ENCODE measurements at places on chromosomes 3 and 15.

DNA sequence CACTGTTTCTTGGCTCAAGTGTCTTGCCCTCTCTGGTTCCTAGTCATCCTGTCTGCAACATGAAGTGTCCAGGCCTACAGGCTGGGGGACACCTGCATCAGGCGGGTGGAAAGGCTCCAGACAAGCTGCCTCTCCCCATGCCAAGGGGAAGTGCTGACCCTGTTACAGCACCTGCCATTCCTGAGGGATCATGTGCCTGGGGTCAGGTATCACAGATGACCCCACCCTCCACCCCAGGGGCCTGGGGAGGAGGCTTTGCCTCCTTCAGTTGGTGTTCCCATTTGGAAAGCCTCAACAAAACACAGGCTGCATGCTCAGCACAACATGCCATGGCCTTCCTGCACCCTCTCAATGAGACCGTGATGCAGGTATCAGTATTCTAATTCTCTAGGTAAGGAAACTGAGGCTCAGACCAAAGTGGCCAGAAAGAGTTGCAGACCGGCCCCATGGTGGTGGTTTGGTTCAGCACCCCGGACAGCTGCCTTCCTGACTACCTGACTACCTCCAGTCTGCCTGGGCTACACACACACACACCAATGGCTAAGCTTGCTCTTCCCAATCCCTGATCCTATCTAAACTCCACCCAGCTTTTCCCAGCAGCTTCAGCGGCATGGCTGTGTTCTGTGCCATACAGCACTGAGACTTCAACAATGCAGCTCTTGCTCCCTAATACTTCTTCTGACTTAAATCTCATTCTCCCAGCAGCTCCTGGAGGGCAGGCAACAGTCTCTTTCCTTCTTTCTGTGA lies 69.7 kb upstream of the LINGO1 start:
- no peak for DNase-seq

DNA sequence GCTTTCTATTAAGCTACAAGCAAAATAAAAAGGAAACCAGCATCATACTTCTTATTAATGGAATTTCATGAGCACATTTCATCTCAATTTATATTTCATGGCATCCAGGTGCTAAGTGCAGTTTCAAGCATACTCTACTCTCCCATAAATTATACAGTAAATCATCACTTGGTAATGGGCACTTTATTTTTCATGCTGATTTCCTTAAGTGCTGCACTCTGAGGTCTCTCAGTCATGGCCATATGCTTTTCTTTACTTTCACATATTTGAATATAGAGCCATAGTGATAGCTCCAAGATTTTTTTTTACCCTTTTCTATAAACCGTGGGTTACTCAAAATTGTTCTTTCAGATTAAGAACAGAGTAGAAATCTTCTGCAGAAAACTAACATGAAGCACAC lies 1505.7 kb upstream of the CADM2 start:
- DNase-seq = no peak

GRCh38 chr3:185939721-185940120 lies 1.9 kb upstream of the TRA2B start:
- no peak for DNase-seq

DNA sequence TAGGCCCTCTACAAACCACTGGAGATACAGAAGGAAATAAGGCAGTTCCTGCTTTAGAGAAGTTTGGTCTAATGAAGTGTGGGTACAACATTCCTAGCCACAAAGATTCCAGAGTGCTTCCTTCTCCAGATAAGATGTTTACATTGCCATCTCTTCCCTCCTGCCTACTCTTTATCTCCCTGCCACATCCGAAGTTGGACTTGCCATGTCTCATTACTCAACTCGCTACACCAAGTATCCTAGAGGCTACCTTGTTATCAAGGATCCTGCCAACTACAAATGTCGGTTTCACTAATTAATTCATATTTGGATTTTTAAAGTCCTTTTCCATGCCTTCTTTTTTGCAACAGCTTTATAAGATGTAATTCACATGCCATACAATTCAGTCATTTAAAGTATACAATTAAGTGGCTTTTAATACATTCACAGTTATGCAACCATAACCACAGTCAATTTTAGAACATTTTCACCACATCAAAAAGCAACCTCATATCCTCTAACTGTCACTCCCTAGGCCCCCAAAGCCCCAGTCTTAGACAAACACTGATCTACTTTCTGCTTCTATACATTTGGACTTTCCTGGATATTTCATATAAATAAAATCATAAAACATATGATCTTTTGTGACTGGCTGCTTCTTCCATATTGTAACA lies 53.7 kb upstream of the CSTA start:
- DNase-seq = no peak

DNA sequence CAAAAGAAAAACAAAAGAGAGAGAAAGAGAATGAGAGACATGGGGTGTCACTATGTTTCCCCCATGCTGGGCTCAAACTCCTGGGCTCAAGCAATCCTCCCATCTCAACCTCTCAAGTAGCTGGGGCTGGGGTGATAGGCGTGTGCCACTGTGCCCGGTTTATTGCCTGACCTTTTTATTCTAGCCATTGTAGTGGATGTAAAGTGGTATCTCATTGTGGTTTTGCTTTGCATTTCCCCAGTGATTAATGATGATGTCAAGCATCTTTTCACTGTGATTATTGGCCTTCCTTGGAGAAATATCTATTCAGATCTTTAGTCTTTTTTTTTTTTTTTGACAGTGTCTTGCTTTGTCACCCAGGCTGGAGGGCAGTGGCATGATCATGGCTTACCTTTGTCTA lies 37.7 kb upstream of the GK5 start:
- no peak for DNase-seq

DNA sequence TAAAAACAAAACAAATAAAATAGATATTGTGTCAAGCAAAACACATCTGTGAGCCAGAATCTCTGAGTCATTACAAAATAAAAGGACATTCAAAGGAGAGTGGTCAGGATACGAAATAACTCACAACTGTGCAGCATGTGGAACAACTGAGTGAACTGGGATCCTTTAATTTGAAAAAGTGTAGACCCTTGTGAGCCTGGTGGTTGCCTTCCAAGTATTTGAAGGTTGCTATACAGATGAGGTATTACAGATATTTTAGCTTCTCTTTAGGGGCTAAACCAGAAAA lies 26.7 kb downstream of the KCNMB2 start:
- no peak for DNase-seq

DNA sequence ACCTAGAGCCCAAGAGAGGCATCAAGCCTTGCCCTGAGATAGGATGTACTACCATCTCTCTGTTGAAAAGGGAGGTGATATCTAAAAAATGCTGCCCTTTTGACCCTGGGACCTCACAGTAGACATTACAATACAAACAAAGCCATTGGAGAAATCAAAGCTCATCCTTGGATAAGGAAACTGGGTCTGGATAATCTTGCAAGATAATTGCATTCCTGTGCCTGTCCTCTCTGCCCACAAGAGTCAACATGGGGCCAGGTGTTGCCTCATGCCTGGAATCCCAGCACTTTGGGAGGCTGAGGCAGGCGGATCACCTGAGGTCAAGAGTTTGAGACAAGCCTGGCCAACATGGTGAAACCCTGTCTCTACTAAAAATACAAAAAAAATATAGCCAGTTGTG lies 57.3 kb upstream of the DLG1 start:
- DNase-seq = no peak

DNA sequence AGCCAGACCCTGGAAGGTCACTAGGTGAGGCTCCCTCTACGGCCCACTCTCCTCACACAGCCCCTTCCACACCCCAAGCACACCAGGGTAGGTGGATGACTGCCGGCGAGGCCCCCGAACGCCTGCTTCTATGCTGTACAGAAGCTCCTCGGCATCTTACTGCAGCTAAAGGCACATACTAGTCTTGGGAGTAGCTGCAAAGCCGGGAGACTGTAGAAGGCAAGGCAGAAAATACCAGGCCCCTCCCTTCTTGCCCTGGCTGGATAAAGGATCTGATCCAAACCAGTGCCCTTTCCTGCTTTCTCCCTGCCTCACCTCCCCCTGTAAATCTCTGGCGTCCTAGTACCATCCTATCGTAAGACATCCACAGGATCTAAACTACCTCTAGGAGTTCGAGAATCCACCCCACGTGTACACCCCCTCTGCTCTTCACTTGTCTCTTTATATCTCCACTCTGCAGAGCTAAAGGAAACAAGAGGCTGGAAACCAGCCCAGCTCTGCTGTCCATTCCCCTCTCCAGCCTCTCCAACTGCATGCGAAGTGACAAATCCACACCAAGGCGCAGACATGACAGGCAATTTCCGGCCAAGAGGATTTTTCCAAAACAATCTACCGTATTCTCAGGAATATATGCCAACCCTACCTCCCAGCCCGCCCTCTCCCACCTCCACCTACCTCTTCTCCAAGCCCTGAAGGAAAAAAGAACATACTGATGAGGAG lies 11.8 kb downstream of the TNK2 start:
- DNase-seq = no peak

- no peak for DNase-seq
Observed at GRCh38 chr3:67898916-67899315, 244.5 kb upstream of the SUCLG2 start.

GRCh38 chr15:58467121-58467721 lies 35.4 kb downstream of the LIPC start:
- no peak for DNase-seq

- DNase-seq = no peak
Observed at GRCh38 chr15:90154861-90155626, 46.1 kb upstream of the SEMA4B start.

- no peak for DNase-seq
Observed at GRCh38 chr15:101051291-101052030, 132.3 kb downstream of the LRRK1 start.

GRCh38 chr15:39609166-39609916 lies 28.5 kb downstream of the THBS1 start:
- no peak for DNase-seq

DNA sequence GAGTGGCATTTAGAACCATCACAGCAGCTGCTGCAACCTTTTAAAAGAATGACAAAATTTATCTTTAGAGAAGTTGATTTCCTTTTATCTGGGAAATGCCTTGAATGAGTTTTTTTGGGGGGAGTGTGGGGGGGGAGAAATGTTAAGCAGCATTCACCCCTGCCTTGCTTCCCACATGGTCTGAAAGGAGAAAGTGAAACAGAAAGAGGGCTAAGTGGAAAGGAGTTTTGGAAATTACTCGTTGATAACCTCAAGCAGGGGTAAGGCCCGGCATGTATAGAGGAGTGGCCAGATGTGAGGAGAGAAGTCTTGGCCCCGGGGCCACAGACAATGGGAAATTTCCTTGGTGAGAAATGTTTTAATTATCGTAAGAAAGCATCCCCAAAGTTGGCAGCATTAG lies 23.5 kb downstream of the B3GALNT1 start:
- no peak for DNase-seq

DNA sequence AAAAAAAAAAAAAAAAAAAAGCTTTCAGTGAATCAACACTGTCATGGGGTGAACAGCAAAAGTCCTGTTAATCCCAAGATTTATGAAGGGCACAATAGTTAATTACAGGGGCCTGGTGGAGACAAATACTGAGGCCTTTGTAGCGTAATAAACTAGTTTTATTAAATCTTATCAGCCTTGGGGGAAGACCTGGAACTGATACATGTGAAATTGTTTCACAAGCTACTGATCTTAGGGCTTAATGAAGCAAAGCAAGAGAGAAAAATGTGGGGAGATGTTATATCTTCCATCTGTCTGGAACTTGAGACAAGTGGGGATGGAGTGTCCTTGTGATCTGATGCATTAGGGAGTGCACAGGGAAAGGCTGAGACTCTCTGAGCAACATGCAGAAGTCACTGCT lies 47.9 kb upstream of the OSBPL11 start:
- no peak for DNase-seq

GRCh38 chr15:46077220-46077619 lies 442.4 kb downstream of the SQOR start:
- no peak for DNase-seq

GRCh38 chr3:131856171-131856570 lies 178.6 kb downstream of the CPNE4 start:
- DNase-seq = no peak

DNA sequence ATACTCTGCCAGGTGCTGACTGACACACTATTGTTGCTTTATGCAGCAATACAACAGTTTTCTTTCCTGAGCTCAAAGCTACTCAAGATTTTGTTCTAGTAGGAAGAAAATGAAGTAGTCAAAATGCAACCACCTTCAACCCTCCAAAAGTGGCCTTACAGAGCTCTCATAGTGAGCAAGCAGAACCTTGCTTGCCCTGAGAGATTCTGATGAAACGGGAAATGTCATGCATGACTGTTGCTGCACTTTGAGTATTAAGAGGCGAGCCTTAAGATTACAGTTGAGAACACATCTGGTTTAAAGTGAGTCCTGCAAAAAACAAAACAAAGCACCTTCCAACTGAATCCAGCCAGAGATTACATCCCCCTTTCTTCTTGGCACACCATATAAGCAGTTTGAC lies 29.7 kb downstream of the MINDY4B start:
- DNase-seq = no peak

- no peak for DNase-seq
Observed at GRCh38 chr15:64111679-64112050, 15.9 kb downstream of the SNX1 start.

GRCh38 chr15:80778964-80779657 lies at the start of gene CEMIP:
Gene CEMIP (plus strand): TSS chr15:80779370. CDS start chr15:80873880, 94,510 bp downstream.
- peak; percentile 21 for DNase-seq

GRCh38 chr3:195169011-195169649 lies 101.8 kb downstream of the XXYLT1 start:
- DNase-seq = no peak

DNA sequence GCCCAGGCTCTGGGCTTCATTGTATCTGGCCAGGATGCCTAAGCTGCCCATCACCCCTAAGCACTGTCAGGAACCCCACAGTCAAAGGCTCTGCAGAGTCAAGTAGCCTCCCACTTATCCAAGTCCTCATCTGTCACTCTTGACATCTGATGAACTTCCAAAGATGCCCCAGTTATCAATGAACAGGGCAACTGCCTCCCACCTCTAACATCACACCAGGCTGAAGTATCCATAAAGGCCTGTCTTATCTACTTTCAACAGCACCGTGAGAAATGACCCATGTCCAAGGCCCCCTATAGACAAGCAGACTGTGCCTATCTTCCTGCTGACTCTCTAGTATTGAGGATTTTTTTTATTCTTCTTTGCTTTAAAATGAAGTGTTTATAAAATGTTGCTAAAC lies 56.4 kb downstream of the TRIM69 start:
- DNase-seq = no peak

DNA sequence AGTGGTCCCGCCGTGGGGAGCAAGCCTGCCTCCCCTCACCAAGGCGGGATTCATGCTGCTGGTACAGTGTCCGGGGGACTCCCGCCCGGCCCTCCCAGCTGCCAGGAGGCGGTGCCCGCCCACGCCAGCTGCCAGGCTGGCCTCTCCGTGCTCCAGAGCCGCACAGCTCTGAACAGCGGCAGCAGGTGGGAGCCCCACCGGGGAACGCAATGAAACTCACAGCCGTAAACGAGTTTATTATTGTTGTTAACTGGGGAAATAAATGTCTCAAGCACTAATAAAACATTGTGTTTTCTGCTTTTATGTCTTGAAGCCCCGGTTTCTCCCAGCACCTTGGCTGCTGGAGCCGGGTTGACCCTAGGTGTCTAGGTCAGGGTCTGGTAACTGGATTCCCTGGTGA lies 317.7 kb upstream of the TLE3 start:
- DNase-seq = no peak

- DNase-seq = no peak
Observed at GRCh38 chr3:87298111-87298718, 21.8 kb upstream of the POU1F1 start.
